ENCODE measurements at places on chromosomes 11 and 22.

GRCh38 chr11:74744277-74744676 lies 4.4 kb upstream of the RNF169 start:
- no peak for DNase-seq

- DNase-seq, result no peak
These were observed 39.5 kb downstream of the MTMR2 start for GRCh38 chr11:95884376-95884775.

GRCh38 chr22:43183496-43184277 lies 3.2 kb downstream of the TTLL12 start:
- no peak for DNase-seq

DNA sequence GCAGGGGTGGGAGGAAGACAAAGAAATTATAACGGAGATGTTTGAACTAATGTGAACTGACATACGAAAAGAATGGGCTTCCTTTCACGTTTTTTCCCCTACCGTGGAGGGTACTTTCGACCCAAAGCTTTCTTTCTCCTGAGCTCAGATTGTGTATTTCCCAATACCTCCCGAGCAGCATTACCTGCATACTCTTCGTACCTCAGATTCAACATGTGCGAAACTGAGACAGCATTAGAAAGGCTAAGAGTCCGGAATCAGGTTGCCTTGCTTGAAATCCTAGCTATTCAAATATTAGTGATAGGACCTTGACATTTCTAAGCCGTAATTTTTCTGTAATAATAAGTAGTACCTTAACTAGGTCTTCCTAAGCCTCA lies 778 bp upstream of the PAK1 start:
- no peak for DNase-seq

- no peak for DNase-seq
These were observed 12.0 kb downstream of the CCKBR start for GRCh38 chr11:6271598-6271997.

DNA sequence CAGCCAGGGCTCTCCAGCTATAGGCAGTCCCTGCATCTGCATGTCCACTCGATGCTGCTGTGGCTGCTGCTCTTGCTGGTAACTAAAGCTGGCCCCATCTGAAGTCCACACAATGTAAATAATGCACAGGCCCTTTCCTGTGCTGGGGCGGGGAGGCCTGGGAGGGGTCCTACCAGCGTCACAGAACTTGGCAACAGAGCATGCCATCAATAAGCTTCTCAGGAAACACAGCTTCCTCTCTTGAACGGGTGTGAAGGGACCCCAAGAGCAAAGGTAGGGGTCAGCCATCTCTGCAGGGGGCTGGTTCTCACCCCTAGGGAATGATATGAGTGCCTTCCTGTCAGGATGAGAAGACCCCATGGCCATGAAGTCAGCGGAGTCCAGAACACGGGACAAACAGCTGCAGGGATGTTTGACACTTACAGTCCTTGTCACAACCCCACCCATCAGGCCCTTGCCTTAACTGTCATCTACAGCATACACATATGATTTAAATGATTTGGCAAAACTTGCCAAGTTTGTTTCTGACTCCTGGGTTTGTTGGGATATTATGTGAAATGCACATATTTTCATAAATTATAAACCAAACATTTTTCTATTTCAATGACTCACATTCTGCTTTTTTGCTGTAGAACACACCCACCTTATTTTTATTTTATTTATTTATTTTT lies 39.1 kb upstream of the LYVE1 start:
- DNase-seq, result no peak

DNA sequence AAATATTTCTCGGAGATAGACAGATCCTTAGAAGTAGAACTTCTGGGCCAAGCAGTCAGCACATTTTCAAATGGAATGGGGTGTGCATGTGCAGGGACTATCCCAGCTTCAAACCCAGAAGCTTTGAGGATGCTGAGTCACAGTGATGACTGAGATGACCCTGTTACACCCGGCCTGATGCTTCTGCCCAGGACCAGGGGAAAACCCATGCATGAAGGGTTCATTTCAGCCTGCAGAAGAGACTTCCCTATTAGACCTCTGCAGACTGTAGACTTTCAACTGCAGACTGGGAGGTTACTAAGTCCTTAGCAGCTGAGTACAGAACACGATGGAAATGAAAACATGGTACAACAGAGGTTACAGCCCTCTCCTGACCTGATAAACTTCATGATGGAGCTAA lies 3.6 kb upstream of the OR2AT4 start:
- DNase-seq, result no peak

GRCh38 chr11:17498475-17498874 lies 21.8 kb upstream of the ABCC8 start:
- DNase-seq, result no peak

- DNase-seq, result no peak
These were observed 1306.0 kb downstream of the TBC1D22A start for GRCh38 chr22:48068323-48068885.

- no peak for DNase-seq
These were observed 604.7 kb downstream of the TBC1D22A start for GRCh38 chr22:47367107-47367690.

DNA sequence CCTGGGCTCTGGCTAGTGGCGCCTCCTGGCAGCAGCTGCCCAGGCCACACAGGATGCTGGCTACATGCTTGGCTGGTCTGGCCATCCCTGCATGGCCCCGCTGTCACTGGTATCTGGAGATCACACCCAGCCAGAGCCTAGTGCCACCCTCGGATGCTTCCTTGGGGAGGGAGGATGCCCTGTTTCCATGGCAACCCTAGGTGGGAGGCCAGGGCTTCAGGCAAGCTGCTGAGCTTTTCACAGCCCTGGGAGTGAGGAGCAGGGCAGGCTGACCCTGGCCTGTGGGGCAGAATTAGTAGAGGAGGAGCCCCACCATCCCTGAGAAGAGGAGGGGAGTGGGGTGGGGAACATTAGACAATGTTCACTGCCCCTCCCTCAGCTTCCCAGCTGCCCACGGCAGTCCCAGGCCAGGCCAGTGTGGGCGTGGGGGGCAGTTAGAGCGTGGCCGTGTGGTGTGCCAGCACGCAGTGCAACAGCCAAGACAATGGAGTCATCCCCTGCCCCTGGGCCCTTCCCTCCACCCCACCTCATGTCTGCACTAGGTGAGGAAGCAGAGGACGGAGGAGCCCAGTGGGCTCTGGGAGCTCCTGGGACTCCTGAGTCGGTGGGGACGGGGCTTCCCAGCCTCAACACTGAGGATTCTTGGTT lies 50.4 kb downstream of the PARVB start:
- no peak for DNase-seq

DNA sequence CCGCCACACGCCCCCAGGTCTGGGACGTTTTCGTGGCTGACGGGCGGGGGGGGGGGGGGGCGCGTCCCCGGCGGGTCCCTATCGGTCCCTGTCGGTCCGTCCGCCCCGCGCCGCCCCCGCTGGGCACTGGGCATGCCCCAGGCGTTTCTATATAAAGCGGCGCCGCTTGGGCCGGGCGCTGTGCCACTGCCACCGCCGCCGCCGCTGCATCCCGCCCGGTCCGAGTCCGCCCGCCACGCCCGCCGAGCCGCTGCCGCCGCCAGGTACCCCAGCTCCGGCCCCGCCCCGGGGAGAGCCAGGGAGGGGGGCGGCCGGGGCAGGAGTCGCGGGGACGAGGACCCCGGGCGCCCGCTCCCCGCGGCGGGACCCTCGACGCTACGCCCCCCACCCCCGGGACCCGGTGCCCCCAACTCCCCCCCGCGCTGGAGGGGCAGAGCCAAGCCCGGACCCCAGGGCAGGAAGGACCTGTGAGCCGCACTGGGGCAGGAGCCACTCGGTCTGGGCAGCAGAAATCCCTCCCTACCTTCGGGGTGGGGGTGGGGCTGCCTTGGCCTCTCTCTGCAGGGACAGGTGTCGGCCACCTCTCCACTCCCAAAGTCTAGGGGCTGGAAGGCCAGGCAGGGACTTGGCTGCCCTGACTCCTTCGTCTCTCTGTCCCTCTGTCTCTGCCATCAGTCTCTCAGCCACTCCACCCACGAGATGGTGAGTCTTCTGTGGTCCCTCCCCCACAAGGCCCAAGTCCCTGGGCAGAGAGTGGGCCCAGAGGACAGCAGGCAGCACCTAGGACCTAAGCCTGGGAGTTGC lies at the start of gene CARNS1:
Gene CARNS1 (plus strand): TSS at position 178 of the 804 bp plus-strand sequence. CDS start 522 bp downstream, at position 700.
- DNase-seq, result no peak

DNA sequence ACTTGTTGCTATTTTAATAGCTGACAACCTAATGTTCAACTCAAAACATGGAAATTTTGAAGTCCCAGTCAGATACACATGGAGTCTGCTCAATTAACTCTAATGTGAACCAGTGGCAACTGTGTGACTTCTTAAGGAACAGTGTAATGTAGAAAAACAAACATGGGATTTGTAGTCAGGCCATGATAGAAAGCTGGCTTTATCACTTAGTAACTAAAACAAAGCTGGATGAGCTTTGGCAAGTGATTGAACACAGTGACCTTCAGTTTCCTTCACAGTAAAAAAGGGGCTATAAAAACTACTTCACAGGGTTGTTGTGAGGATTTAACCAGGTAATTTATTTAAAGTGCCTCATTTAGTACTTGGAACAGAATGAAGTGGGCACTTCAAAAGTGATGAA lies 62.6 kb downstream of the PRCP start:
- no peak for DNase-seq

- DNase-seq, result no peak
These were observed 24.7 kb downstream of the DGCR2 start for GRCh38 chr22:19097518-19097917.

GRCh38 chr11:69791276-69792180 lies 16.4 kb upstream of the FGF4 start:
- peak; percentile 60 for DNase-seq

GRCh38 chr11:68303083-68303482 lies 9.3 kb upstream of the LRP5 start:
- DNase-seq, result no peak

DNA sequence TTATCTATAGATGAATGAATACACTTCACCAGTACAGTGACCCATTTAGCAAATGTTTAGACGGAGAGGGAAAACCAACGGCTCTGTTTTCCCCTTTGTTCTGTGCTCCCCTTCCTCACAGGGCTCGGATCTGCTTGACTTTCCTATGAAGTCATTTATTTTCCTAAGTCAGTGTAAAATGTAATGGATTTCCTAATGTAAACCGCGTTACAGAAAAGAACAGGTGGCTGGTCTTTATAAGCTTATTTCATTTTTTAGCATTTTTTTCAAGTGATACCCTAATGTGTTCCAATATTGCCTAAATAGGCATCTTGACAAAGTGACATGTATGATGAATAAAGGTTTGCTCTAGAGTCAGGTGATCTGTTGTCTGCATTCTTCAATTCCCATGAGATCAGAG lies 207.5 kb downstream of the PGR start:
- DNase-seq, result no peak

- peak; percentile 32 for DNase-seq
These were observed 84.0 kb upstream of the RCN1 start for GRCh38 chr11:32006799-32007388.

DNA sequence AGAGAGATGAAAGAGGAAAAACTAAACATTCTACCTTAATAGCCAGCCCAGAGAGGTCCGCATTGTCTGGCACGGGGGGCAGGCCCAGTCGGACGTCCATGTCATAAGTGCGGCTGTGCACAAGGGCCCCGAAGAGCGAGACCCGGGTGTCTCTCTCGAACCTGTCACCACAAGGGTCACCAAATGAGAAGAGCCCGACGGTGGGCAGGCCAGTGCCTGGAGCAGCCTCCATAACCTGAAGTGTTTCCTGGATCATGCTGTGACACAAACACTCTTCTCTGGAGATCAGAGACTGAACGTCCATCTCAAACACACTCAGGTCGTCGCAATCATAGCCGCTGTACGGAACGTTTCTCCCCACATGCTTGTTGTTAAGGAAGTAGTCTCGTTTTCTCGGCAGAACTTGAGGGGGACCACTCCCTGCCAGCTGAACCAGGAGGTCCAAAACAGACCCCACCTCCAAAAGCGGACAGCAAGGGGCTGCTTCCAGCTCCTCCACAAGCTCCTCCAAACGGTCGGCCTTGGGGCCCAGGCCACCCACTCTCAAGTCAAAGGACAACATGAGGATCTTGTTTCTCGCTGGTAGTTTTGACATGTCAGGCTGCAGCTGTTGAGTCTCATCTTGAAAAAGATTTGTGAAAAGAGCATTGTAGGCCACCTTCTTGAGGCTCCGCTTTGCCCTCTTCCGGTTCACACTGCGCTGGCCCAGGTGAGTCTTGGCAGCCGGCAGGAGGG lies 971 bp downstream of the TUBGCP6 start:
- DNase-seq, result no peak

- no peak for DNase-seq
These were observed 2132.2 kb downstream of the LRRC4C start for GRCh38 chr11:39327302-39327701.

DNA sequence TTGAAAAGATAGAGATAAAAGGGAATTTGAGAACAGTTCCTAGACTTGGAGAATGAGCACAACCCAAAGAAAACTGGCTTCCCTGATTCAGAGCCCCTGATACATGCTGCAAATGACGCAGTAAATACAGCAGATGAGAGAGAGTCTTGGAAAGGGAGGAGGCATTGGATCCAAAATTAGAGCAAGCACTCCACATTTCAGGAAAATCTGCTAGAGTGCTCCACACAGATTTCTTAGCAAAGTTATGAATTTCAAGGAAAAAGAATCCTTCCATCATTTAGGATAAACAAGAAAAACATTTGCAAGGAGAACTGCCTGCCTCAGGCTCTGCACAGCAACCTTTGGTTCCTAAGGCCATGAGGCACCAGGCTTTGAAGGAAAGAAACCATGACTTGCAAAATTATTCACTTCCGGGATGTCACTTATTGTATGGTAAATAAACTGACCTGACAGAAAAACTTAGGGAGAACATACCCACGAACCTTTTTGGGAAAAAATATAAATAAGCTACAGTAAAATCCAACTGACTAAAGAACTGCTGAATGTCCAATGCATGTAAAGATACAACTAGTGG lies 89.8 kb upstream of the RTL6 start:
- no peak for DNase-seq

DNA sequence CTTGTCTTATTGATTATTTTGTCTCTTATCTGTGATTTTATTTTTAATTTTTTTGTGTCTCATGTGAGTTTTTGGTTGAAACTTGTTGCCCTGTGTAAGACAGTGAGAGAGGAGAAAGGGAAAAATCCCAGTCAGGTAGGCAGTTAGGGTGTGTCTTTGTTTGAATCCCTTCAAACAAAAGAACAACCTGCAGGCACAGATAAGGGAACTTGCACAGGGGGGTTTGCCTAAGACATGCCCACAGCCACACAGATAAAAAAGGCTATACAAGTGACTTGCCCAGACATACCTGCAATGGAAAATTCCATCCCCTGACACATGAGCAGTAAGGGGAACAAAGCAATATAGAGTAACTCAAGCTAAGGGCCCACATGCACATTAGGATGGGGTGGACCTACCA lies 127.8 kb upstream of the PLET1 start:
- DNase-seq, result no peak

- DNase-seq, result no peak
These were observed 42.1 kb upstream of the ISX start for GRCh38 chr22:35023692-35024363.
